SJCRH30 (cell line): ENCODE measurements at places on chromosomes 7 and 10. TPM values are rescaled to one million over a fixed set of nuclear protein-coding genes. Genes with fewer than 3 reads are reported as not detected.

- no peak for DNase-seq
Observed at GRCh38 chr7:111587410-111588064, 25.2 kb upstream of the IMMP2L start.

DNA sequence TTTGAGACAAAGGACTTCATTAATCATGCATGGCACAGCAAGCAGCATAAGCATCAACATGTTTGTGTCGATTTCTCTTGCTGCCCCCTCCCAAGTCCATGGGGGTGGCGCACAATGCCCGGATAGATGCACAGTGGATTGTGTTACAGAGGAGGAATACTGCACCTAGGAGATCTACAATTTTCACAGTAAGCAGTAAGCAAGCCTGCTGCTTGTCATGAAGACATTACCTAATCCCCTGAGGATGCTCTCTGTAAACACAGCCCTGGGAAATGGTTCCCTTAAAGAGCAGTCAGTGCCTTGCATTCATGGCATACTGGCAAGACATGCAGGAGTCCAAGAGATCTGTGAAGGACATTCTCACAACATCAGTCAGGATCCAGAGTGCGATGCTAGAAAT, 137.7 kb downstream of the ETV1 start:
- DNase-seq, result peak; percentile 16

- DNase-seq, result no peak
Observed at GRCh38 chr7:69687739-69688433, 89.6 kb downstream of the AUTS2 start.

GRCh38 chr7:80114159-80114558, 20.5 kb upstream of the GNAI1 start:
- no peak for DNase-seq

The MKX gene
- 2.2 and 2.5 TPM in 2 replicates for total RNA-seq

- no peak for DNase-seq
Observed at GRCh38 chr7:100888291-100888987, 1.1 kb downstream of the UFSP1 start.

GRCh38 chr7:134515569-134516468, 11.5 kb upstream of the AKR1B10 start:
- DNase-seq, result peak; percentile 13

DNA sequence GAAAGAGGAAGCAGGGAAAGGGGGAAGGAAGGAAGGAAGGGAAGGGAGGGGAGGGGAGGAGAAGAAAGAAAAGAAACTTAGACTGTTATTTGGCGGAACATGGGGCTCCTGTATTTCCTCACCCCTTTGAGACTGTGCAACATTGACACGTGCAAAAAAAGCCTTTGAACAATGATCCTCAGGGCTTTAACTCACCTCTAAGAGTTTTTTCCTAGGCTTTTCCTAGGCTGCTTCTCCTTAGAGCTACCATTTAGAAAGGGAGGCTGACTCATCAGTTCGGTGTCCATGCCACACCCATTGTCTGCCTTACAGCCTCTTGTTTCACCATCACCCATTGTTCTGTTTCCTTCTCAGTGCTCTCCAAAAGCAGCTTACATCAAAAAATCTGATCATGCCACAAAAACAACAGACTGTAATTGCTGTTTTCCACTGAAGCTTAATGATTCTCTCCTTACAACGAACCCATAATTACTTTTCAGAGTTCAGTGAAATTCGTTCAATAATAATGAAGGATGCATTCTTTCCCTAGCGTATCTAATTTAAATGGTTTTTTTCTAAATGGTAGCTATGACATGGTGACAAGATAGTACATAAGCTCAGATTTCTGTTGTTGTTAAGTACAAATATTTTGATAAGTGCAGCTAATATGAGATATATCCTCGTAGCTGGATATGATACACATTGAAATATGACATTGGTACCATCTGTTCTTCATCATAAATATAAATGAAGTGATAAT, 90.8 kb downstream of the PRLHR start:
- peak; percentile 30 for DNase-seq
